Activated CD8-positive, alpha-beta memory T cell treated with anti-CD3 and anti-CD28 coated beads for 24 hours (primary cell): ENCODE measurements at places on chromosomes 4 and X.
A peak's percentile ranks its signal among the peaks of the same experiment; 100 is the strongest.

DNA sequence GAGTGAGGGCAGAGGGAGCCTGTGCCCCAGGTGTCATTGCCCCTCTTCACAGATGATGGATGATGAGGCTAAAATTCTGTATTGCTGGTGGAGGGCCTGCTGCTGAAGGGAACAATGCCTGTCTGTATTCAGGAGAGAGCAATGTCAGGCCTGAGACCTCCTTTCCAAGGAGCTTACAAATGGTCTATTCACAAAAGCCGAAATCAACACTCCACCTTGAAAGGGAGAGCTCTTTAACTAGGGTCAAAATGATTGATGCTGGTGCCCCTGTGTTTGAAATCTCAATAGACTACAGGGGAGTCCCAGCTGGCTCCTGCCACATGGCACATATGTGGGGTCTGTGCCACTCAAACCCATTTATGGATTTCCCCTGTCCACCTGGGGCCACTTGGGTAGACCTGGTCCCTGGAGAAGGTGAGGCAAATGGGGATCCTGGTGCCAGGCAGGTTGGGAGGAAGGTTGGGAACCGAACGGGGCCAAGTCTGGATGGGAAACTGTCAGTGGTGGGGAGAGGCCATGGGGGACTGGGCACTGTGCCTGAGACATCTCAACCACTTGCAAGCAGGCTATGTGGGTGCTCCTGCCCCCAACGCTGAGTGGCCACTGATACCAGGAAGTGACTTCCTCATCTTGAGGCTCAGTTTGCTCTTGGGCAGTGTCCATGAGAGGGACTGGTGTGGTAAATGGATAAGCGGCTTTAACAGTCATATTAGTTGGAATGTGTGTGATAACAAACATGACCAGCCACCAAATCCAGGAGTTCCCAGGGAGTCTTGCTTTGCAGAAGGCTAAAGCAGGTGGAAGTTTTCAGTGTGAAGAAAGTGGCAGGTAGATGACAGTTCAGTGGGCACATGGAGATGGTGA lies 223.8 kb upstream of the PSAPL1 start:
- no peak for DNase-seq

DNA sequence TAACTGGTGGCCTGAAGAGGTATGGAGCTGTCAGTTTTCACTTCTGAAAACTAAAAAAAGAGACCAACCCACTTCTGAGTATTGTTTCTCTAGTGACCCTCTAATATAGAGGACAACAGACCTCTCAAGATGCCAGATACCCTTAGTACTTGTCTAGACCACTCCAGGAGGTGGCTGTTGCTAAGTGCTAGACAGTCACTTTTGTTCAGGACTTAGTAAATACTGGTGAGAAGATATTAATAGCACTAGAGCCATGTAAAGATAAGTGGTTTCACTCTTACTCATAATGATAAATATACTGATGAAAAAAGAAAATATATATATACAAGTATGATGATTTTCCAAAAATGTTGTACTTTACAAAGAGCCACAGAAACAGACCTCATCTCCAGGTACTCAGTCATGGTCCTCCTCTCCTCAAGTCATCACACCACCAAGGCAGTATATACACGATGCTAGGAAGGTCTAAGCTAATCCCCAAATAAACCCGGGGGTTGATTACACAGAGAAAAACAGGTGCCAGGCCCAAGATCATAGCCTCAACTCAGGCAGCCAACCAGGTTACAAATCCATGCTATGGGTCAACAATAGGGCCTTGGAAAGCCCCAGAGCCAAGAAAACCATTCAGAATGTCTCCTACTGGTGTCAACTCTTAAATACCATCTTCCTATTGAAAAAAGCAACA lies 66.9 kb downstream of the ARHGEF9 start:
- DNase-seq: no peak

- DNase-seq: no peak
Observed at GRCh38 chr4:56466910-56467283, 520 bp upstream of the SRP72 start.

DNA sequence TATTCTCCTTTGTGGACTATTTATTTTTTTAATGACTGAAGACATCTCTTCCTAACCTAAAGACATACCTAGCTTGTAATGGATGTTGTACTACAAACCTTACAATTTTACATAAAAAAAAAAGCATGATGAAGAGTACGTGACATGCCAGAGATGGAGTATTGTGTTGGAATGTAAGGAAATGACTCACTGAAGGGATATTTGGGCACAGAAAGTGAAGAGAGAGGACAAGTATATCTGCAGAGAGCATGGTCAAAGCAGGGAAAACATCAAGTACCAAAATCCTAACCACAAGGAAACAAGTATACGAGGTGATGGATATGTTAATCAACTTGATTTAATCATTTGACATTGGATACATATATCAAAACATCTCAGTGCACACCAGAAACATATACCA lies 1051.4 kb upstream of the PRKX start:
- DNase-seq: no peak

DNA sequence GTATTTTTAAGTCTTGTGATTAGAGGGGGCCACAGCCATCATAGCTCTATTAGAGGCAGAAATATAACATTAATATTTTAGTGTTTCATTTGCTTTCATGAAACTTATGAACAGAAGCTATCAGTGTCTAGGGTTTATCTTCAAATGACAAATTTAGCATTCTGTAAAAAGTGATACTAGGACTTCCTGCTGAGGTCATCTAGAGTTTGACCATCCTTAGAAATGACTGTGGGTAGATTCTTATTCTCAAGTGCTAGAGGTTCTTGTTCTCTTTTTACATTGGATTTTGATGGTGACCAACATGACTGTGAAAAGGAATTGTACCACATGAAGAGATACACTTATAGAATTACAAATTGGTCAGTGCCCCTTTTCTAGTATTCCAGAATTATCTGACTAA lies 568.6 kb downstream of the RPA4 start:
- DNase-seq: no peak

DNA sequence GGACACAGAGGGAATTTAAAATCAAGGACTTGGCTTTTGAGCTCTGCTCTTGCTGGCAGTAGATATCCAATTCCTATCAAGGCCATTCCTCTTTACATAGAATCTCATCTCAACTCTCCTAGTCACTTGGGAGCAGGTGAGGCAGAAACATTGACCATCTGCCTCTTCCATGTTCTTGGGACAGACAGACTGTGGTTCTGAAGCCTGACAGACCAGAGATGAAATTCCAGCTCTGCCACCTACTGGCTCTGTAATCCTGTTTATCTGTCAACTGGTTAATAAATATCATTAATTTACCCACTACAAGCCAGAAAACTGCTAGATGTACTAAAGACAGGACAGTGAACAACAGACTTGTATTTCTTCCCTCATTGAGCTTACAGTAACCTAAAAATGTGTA lies 300.8 kb downstream of the ADGRL3 start:
- DNase-seq: no peak

DNA sequence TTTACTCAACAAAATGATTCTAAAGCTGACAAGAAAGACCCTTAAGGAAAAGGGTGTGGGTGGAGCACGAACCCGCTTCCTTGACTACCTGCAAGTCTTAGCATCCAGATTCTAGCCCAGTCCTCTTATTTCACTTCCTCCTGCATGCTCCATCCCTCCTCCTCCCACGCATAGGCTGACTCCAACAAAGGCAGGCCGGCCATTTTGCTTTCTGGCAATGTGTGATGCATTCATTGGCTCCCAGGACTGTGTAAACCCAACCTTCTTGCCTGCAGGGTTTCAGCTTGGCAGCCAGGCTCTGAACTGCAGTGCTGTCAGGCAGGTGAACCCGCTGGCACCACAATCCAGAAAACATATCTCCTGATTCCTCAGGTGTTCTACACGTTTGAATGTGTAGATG lies 39.3 kb downstream of the RTL9 start:
- DNase-seq: no peak

DNA sequence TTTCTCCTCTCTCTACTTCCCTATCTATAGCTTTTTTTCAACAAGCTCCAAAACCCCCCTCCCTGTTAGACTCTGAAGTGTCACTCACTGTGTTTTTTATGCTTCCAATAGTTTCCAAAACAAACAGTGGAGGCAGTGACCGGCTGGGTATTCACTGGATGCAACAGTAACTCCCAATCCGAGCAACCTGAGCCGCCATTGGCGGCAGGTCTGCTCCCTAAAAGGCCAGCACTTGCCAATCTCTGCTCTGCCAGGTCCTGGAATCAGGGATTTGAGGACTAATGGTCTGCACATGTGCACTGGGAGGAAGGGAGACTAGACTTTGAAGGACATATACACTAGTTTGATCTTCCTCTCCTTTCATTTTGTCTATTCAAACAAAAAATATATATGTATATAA lies 7.1 kb downstream of the TBX22 start:
- no peak for DNase-seq

GRCh38 chr4:138450546-138451275 lies 208.6 kb upstream of the SLC7A11 start:
- DNase-seq: no peak

DNA sequence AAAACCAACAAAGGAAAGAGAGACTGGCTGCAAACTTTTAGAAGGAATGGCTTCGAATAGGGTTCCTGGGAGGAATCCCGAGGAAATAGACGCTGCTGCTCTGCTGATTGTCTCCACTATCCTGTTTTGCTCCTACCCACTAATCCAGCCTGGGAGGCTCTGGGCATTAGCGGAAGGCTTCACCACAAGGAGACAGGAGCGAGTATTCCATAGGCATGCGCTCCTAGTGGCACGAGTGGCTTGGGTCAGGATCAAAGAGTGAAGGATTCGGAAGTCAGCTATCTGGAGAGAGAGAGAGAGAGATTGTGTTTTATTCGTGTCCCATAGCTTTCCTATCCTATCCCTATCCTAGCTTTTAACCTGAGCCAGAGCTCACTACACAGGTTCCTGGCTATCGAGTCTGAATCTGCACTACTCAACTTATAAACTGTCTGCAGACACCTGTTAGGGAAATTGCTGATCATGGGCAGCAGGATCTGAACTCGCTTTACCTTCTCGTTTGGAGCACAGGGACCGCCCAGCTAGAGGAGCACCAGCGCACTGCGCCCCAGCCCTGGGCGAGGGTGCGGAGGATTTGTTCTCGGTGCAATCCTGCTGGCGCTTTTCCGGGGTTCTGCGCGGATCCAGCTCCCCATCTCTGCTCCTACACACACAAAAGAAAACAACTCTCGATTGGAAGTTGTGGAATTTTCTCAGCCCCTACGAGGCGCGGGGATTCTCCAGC lies 740 bp upstream of the NPY2R start:
- DNase-seq: no peak

DNA sequence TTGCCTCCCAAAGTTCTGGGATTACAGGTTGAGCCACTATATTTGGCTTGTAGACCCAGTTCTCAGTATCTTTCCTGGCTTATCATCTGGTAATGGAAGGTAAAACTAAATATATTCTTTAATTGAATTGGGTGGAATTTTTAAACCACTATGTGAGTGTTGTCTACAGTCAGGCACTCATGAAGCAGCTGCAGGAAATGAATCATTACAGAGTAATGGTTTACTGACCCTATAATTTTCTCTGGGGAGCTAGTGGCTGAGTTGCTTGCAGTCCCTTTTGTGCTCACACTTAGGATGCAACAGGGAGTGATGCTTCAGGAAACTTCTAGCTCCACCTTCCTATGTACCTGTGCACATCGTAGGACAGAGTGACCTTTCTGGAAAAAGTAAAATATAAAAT lies 4.1 kb upstream of the UGT2B7 start:
- no peak for DNase-seq

DNA sequence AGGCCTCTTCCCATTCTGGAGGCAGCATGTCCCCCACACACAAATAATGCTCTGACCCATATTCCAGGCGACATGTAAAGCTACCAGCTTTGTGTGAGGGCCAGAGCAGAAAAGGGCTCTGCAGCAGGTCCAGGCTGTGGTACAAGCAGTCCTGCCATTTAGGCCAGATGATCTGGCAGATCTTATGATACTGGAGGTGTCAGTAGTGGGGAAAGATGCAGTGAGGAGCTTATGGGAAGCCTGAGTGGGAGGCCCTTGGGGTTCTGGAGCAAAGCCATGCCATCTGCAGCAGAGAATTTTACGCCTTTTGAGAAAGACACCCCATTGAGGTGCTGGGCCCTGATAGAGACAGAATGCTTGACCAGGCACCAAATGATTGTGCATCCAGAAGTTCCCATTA lies 7.7 kb downstream of the SYN1 start:
- peak; percentile 19 for DNase-seq

GRCh38 chr4:150411520-150411919 lies 170.4 kb upstream of the MAB21L2 start:
- no peak for DNase-seq

DNA sequence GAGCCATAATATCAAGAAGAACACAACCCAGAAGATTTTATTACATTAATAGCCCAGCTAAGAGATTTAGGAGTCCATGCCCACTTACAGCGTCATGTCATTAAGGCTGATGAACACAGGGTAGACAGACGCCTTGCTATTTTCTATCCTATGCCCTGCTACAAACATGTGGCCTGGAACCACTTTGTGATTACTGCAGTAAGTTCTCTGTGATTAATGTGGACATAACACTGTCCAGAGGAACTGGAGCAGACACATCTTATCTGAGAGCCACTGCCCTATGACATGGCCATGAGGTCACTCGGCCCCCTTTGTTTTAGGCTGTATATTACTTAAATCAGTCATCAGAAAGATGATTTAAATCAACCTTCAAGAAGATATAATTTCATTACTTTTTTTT lies 211.7 kb downstream of the MAML3 start:
- no peak for DNase-seq

DNA sequence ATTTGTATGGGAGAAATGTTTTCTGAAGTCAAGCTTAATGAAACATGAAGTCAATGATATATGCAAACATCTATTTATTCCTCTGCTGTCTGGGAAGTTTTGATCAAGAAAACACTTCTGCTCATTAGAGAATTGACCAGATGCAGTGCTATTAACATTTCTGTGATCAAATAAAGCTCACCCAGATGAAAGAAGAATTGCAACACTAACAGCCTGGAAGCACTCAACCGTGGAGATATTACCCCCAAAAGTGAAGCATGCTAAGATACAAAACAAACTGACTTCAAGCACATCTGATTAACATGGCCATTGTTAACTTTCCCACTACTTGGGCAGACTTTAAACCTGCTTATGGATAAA lies 73.7 kb upstream of the GUCY1A1 start:
- no peak for DNase-seq

GRCh38 chr4:127441571-127441970 lies 191.2 kb upstream of the INTU start:
- DNase-seq: no peak

DNA sequence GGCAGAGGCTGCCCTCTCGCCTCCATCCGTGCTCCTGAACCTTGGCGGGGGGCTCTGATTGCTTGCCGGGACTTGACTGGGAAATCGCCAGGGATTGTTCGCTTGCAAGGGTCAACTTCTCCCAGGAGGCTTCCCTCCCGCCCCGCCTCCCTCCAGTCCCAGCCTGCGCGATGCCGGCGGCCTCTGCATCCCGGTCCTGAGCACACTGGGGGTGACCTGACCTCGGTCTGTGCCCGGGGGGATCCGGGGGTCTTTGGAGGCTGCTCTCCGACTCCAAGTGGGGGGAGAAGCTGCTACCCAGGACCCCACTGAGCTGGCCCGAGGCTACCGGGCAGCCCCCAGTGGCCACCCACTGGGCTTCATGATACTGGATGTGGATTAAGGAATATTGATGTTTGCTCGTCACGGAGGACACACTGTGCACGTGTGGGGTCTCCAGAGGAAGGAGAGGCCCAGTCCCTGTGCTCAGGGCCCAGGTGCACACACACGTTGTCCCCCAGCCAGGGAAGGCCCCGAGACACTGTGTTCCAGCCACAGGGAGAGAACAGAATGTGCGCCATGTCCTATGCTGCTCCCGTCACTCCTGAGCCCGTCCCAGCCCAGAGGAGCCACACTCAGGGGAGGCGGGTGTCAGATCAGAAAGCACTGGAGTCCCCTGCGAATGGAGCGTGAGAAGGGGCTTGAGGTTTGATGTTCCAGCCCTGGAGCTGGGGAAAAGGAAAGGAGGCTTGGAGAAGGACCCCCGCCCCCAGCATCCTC lies 55.9 kb upstream of the NKX1-1 start:
- peak; percentile 42 for DNase-seq

- DNase-seq: no peak
Observed at GRCh38 chrX:25004485-25005032, 11.2 kb downstream of the ARX start.
